ENCODE measurements at places on chromosomes 12 and 14.

- DNase-seq, result no peak
Observed at GRCh38 chr14:64812412-64812811, 67.3 kb downstream of the SPTB start.

- no peak for DNase-seq
Observed at GRCh38 chr12:53115112-53115890, 12.0 kb downstream of the SOAT2 start.

GRCh38 chr14:26128931-26129671, 468.7 kb downstream of the NOVA1 start:
- DNase-seq, result no peak

DNA sequence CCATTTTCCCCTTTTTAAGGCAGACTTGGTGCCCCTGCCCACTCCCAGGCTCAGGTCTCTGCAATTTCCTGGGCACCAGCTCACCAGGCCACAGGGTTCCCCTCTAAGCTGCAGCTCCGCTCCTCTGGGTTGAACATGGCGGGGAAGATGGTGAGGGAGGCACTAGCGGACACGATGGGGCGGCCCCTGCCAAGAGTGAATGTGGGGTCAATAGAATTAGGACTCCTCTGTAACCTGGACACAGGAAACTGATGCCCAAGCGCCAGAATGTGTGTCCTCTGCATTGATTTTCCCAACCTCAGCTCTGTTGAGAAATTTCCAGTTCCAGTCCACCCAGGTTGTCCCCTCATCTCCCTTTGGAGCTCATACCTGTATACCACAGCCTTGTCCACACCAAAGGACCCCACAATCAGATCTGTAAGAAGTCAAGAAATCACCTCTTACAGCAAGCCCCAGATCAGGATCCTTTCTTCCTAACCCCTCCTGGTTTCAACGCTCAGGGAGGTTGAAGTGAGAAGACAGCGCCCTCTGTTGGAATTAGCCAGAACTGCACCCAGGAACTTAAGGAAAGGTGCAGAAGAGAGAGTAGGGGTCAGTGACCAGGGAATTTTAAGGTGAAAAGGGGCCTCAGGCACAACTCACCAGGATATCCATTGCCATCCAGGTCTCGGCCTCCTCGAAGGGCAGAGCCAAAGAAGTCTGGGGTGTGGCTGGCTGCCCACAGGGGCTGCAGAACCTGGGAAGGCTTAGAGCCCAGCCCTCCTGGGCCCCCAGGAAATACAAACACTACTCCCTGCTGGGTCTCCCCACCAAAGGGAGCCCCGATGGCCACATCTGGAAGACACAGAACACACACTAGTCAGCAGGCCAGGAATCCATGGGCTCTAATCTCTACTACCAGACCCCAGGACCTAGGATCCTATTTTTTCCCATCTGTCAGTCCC, 14.7 kb downstream of the ITGA5 start:
- DNase-seq, result peak; percentile 90

DNA sequence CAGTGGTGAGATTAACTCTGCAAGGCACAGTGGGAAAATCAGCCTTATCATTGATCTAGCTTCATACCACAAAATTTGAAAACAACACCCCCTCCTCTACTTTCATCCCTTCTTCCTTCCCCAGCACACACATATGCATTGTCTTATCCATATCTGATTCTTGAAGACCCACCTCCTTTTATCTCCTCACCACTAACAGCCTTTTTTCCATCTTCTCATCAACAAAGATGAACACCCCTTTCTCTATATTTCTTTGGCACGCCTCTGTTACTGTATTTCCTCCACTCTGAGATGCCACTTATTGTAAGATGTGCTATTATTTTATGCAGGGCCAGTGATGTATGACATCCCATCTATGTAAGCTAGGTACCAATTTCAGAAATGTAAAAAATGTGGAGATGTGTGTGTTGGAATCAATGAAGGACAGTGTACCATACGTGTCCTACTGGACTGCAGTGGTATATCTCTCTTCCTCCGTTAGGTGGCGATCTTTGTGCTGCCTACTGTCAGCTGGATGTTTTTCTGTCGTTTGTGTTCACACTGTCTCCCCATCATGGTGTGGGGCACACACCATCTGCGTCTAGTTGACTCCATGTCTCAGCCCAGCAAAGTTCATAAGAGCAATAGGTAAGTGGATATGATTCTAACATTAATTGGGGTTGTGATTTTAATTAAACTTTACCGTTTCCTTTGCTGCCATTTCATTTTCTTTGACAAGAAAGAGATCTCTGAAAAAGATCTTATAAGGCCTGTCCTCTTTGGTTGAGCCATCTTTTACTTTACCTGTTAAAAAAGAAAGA, 24.0 kb downstream of the CCDC38 start:
- DNase-seq, result peak; percentile 36
